ENCODE measurements at places on chromosomes 12 and 14.

DNA sequence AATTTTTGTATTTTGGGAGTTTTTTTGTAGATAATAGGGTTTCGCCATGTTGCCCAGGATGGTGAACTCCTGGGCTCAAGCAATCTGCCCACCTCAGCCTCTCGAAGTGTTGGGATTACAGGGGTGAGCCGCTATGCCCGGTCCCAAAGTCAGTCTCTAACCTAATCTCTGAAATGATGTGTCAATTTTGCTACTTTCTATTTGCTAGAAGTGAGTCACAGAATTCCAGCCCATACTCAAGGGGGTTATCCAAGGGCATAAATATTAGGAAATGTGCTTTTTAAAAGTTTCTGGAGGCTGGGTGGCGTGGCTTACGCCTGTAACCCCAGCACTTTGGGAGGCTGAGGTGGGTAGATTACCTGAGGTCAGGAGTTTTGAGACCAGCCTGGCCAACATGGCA is 40.5 kb downstream of the RESF1 start:
- no peak for DNase-seq

DNA sequence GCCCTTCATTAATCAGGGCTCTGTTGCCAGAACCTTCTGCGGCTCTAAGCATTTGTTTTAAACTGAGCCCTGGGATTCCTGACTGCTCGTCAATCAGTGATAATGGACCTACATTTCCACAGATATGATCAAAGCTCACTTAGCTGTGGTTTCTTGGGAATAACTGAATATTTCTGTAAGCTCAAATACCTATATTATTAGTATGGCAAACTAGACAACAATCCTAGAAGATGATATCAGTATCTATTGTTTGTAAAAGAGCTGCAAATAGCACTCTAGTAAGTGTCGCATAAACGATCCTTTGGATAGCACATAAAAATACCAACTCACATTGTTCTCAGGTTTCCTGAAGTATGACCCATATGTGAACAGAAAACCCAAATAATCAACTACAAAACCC is 150.4 kb downstream of the PPM1H start:
- DNase-seq, result no peak

GRCh38 chr14:72737560-72737943 is 156.3 kb downstream of the DPF3 start:
- no peak for DNase-seq

DNA sequence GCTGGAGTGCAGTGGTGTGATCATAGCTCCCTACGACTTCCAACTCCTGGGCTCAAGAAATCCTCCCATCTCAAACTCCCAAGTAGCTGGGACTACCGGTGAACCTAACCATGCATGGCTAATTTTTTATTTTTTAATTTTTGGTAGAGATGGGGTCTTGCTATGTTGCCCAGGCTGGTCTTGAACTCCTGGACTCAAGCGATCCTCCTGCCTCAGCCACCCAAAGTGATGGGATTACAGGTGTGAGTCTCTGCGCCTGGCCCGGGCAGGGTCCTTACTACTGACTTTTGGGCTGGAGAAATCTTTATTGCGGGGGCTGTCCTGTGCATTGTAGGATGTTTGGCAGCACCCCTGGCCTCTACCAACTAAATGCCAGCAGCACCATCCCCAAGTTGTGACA is 44.4 kb upstream of the MED13L start:
- DNase-seq, result no peak

DNA sequence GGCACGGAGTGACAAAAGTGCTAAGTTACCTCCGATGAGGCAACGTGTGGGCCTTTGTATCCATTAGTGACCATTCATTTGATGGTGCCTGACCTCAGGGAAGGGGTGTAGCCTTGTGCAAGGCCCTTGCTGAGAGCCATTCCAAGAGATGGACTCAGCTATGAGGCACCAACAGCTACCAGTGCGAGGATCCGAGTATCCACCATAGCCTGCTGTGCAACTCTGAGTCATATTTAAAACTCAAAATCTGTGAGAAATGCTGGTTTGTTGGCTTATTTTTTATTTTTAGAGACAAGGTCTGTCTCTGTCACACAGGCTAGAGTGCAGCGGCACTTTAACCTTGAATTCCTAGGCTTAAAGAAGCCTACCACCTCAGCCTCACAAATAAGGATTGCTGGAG is 25.1 kb upstream of the WNK1 start:
- DNase-seq, result no peak

GRCh38 chr12:88630561-88630960 is 50.3 kb upstream of the KITLG start:
- DNase-seq, result no peak

DNA sequence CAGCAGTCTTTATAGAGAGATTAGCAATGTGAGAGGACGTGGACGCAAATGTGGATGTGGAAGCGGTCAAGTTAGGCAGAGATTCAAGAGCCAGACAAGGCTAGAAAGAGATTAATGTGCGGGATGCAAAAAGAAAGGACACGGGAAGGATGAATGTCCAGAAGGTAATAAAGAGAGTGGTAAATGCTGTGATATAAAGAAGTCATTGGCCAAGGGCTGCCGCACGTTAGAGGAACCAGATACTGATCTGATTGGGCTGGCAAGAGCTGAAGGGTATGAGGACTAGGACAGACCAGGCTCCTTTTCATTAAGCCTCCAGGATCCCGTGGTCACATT is 59.5 kb downstream of the DHRS2 start:
- no peak for DNase-seq

- no peak for DNase-seq
Observed at GRCh38 chr12:116443821-116444589, 115.2 kb upstream of the MAP1LC3B2 start.

- peak; percentile 67 for DNase-seq
Observed at GRCh38 chr12:116697305-116697704, 40.6 kb downstream of the SPRING1 start.

DNA sequence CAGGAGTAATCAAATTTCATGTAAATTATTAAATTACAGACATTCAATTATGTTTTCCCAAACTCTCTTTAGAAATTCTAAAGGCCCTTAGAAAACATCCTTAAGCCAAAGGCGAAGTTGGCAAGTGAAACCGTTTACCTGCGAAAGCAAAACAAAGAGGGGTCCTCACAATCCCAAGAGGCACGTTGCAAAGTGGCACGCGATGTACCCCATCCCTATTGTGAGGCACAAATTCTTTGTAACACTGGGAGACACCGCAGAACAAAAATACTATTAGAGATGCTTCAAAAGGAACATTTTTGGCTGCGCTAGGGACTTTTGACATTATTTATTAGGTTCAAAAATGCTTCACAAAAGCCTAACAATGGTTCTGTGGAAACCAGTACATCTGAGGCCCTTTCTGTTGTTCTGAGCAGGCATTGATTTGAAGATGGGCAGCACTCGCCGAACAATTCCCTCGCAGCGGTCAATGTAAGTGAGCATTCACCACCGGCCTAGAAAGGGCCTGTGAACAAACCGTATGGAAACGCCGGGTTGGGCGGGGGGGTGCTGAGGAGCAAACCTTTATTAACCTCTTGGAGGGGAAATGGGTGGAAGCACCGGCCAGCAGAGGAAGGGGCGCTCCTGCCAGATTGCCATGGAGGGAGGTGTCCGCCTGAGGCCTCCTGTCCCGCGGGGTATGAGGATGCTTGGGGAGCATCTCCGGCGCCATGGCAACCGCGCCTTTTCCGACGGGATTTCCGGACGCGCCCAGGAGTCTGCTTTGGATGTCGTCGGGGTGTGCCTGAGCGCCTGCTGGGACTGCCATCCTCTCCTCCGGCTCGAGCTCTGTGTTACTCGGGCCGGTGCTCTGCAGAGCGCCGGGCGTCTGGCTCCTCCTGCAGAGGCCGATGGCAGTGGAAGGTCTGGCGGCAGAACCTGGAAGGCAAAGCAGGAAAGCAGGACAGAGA is 193.9 kb downstream of the C12orf42 start:
- no peak for DNase-seq

GRCh38 chr14:105861985-105862465 is 335.6 kb downstream of the TMEM121 start:
- no peak for DNase-seq

- no peak for DNase-seq
Observed at GRCh38 chr14:53772936-53773335, 183.7 kb downstream of the BMP4 start.

DNA sequence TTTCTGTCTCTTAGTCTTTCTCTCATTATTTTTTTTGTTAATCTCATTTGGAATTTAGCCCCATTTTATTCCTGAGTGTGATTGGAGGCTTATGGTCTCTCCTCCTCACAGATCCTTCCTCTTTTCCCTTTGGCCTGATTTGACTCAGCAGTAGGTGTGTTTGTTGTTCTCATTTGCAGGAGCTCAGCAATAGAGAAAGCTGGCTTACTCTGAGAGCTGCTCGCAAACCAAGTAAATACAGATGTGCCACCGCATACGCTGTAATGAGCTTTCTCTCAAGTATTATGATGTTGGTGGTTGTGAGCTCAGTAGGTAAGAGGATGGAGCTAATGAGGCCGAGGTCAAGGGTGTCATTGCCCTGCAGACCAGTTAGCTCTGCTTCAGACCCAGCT is 206.5 kb downstream of the ETV6 start:
- DNase-seq, result no peak

- no peak for DNase-seq
Observed at GRCh38 chr12:77352946-77353345, 287.6 kb upstream of the E2F7 start.

- no peak for DNase-seq
Observed at GRCh38 chr12:27193854-27194544, 50.1 kb upstream of the STK38L start.

- DNase-seq, result no peak
Observed at GRCh38 chr14:21496453-21496852, 14.7 kb downstream of the METTL3 start.

All from HuH-7 (cell line).